ENCODE measurements at places on chromosomes 3 and 15.

GRCh38 chr3:157810924-157811718 lies 295.1 kb downstream of the SHOX2 start:
- DNase-seq, result no peak

GRCh38 chr15:60381148-60381788 lies 16.5 kb downstream of the ANXA2 start:
- no peak for DNase-seq

- DNase-seq, result no peak
Measured at GRCh38 chr15:68012911-68013310, 41.2 kb upstream of the PIAS1 start.

DNA sequence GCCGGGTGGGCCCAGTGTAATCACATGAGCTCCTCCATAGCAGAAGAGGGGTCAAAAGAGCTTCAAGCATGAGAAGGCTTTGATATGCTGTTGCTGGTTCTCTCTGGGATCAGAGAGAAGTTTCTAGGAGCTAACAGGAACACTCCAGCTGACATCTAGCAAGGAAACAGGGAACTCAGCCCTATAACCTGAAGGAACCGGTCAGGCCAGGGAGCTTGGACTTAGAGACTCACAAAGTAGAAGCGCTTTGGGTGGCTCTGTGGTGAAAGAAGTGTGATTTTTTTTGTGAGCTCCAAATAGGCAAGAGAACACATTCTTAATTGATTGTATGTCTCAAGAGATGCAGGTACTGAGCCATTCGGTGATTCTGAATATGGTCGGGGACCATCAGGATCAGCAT lies 26.2 kb upstream of the EPHB1 start:
- no peak for DNase-seq

DNA sequence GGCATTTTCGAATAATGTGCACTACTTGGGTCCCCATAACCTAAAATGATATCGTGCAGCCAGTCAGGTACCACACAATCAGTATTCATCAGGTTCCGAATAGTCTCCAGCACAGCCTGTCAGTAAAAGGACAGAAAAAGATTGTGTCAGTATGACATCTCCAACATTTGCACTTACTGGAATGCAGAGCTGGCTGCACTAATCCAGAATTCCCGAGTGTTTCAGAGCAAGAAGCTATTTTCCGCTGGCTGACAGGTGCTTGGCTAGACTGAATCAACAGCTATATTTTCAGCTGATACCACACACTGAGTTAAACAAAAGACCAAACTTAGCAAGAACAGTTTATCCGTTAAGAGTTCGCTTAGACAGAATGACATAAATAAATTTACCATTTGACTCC lies 68.8 kb downstream of the AQR start:
- no peak for DNase-seq

DNA sequence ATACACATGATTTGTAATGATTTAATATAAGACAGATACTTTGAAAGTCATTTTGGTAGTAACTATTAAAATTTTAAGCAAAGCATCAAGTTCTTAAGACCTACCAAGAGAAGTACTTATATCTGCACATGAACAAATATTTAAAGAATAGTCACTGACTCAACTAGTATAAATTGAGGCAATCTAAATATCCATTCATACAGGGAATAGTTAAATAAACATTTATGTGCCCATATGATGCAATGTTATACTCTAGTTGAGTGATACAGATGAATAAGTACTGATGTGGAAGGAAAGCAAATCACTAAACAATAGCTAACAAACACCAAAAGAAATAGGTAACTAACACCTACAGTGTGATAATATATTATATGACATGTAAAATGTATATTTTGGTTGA lies 527.7 kb downstream of the EPHA3 start:
- DNase-seq, result no peak

GRCh38 chr3:188442430-188442829 lies 288.5 kb downstream of the LPP start:
- no peak for DNase-seq

GRCh38 chr15:25711164-25711563 lies 152.0 kb downstream of the ATP10A start:
- no peak for DNase-seq
